ENCODE measurements at places on chromosomes 3 and 15.

DNA sequence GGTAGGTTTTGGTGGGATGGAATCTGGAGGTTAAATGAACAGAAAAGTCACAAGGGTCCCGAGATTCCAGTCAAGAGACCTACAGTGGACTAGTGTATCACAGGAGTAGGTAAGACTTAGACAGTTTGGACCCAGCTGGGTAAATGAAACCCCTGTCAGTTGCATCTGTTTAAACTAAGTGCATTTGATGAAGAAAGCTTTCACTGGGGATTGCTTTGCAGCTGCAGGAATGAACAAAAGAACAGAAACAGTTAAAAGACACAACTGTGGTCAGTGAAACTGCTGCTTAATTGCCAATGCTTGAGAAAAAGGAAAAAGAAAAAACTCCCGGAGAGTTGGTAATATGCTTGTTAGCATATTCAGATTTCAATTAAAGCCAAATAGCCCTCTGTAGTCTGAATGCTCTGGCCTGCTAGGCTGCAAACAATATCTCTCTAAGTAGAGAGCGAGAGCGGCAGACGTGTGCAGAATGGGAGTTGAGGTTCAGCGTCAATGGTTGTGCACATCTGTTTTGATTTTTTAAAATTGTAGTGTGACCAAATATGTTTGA, 37.1 kb downstream of the OXNAD1 start:
- DNase-seq, result peak; percentile 15

- no peak for DNase-seq
These were observed 77.4 kb downstream of the ZBBX start for GRCh38 chr3:167302678-167303077.

- DNase-seq, result no peak
These were observed 3.4 kb downstream of the GATA2 start for GRCh38 chr3:128489674-128489926.

DNA sequence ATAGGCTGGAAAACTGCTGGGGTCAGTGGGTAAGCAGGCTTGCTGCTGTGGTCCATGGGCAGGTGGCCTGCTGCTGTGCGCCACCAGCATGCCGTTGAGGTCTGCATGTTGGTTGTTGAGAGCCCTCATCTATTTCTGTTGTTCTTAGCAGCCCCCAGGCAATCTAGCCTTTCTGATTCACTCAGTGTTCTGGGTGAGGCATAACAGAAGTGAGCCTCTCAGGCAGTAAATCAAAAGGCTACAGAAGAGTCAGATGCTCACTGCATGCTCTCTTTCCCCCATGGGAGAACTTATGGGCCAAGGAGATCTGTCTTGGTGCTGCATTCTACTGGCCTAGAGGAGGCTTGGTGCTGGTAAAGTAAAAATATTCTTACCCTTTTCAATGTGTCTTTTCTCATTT, 67.8 kb upstream of the ATP10A start:
- no peak for DNase-seq

DNA sequence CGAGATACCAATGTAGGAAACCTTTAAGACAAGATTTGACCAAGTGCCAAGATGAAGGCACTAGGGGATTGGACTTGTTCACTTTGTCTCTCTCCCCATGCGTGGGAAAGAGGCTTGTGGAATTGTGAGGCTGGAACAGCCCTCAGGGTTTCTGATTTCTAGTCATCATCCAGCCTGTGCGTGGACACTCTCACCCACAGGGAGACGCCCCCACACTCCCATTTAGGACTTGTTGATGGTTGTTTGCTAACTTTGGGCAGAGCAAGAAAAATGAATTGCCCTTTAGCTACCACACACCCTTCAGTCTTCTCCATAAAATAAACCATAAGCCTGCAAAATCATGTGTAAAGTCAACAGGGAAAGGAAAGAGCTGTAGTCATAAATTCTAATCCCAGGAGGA, 18.4 kb downstream of the ACKR2 start:
- DNase-seq, result no peak

- DNase-seq, result no peak
These were observed 164.5 kb downstream of the SLCO3A1 start for GRCh38 chr15:92017882-92018534.

DNA sequence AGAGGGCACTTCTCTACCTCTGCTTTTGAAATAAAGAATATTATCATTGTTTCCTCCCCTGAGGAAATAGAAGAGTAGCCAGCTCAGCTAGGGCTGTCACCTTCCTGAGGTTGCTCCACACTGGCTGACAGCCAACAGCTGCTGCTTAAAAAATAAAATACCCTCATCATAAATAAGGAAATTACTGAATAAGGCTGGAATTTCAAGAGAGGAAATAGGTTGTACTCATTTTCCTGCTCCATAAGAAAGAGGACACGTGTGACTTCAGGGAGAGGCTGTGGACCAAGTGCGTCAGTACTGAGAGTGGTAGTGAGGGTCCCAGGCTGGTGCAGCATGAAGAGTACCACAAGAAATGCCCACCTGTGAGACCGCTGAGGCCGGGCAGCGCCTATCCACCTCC, 8.1 kb upstream of the C2CD4B start:
- DNase-seq, result no peak

GRCh38 chr3:133853925-133854227, 41.8 kb downstream of the RAB6B start:
- no peak for DNase-seq

DNA sequence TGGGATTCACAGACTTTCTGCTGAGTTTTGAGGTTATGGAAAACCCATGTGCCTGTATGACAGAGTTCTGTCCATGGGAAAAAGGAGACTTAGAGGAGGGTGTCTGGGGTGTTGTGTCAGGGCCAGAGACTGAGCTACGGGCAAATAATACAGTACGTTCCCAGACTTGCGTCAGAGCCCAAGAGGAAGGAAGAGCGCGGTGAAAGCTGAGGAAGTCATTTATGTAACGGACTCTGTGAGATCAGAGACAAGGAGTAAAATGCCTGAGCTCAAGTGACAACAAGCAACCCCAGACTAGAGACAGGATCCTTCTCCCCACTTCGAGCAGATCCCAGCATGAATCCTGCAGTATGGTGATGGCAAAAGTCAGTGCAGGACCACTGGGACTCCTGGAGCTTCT, 368.6 kb upstream of the MCTP2 start:
- peak; percentile 2 for DNase-seq

DNA sequence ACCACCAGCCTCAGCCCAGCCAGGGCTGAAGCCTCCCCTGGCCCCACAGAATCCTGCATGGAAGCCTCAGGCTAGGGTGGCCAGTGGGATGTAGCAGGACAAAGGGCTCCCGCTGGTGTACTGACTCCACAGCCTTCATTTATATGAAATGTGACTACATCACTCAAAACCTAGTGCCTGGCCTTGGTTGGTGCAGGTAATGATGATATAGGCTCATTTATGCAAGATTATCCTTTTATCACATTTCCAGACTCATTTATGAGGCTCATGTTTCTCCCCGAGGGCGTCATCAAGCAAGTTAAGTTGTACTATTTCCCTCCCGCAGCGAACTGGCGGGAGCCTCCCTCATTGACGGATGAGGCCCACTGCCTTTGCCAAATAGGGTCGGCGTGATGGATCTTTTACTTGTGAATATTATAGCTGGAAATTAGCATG, 179.1 kb upstream of the SMAD3 start:
- no peak for DNase-seq

DNA sequence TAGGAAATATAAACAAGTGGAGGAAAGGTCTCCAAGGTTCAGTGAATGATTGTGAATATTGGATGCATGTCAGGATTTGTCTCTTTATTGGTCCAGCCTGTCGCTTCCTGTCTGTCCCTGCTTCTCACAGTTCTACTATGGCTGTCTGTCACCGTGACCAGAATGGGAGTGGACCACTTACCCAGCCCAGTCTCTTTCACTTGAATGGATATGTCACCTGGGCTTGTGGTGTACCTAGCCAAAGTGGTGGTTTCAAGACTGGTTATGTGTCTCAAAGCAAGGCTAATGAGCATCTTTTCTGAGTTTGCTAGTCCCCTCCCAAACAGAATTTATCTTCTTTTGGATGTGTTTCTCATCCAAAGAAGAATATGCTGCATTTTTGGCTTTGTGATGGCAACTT, 231.7 kb downstream of the PTPRG start:
- DNase-seq, result no peak

DNA sequence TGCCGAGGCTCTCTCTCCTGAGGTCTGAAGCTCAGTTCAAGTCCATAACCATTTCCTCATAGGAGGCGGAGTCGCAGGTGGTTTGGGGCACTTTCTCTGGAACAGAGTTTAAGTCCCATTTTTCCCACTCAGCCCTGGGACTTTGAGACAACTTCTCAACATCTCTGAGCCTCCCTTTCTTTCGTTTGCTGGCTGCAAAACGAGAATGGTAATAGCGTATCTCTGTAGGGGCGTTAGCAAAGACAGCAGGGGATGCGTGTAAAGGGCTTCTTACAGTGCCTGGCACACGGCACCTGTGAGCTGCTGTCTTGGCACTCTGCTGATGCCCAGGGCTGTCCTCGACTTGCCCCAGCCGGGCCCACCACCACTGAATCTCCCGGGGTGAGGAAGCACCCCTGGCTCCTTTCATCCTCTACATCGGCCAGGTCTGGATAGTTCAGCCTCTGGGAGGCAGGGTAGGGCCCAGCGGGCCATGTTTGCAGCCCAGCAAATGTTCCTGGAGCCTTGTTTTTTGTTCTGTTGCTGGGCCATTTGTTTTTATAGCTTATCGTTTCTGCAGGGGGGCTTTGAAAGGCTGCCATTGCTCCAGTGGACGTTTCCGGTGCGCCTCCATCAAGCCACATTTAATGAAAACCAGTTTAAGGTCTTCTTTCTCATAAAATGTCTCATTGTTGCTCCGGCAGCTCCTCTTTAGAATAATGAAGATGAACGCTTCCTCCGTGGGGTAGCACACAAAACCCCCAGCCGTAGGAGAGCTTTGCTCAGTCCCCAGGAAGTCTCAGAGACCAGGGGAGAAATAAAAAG, 60.0 kb upstream of the WNT5A start:
- no peak for DNase-seq

DNA sequence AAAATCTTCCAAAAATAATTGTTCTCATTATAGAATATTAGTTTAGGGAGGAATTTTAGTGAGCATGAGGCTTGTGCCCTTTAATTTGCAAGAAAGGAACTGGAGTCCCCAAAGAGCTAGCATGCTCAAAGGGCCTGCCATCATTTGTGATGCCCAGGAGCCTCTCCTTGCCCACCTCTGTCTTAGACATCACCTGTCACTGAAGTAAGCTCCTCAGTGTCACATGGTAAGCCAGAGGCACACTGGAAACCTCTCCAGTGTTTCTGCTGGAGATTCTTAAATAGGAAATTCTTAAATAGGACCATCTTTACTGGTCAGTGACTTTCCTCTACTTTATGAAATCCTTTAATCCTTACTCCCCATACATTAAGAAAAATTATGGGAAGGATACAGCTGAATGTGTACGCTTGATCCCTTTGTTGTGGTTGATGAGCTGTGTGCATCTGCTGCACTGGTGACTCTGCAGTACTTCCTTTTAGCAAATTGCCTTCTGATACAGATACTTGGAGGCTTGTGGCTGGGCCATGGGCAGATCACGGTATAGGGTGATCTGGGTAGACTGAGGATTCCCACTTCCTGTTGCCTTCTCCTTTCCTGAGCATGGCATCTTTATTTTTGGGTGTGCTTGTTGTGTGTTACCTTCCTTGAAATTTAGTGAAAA, 197.4 kb downstream of the KLHL25 start:
- DNase-seq, result no peak

DNA sequence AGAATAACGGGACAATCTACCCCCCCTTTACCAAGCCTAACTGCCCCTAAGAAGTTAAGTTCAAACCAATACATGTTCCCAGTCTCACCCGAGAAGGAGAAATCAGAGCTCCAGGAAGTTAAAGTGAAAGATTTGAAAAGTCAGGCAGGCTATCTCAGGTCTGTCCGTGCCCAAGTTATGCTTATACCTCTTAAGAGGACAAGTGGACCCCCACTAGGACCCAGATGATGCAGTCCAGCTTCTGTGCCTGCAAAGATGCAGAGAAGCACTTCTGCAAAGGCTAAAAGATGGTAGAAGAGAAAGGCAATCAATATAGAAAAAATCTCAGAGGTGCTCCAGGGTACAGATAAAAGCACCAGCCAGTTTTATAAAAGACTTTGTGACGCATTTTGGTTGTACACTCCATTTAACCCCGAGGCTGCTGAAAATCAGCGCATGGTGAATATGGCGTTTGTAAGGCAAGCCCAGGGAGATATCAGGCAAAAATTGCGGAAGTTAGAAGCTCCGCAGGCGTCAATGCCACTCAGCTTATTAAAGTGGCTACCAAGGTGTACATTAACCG, 9.8 kb upstream of the SLC9C1 start:
- no peak for DNase-seq

- no peak for DNase-seq
These were observed 25.1 kb downstream of the MCTP2 start for GRCh38 chr15:94256511-94256910.

DNA sequence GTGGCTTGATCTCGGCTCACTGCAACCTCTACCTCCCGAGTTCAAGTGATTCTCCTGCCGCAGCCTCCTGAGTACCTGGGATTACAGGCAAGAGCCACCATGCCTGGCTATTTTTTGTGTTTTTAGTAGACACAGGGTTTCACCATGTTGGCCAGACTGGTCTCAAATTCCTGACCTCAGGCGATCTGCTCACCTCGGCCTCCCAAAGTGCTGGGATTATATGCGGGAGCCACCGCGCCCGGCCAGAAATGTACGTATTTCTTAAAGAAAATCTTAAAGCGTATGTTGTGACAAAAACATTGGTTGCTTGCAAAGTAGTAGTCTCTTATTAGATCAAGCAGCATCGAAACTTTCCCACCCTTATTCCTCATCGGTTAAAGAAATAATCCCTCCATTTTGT, 748.9 kb upstream of the NR2F2 start:
- DNase-seq, result no peak

Measured in putamen (tissue), 1 donor.